Stimulated activated CD4-positive, alpha-beta T cell treated with anti-CD3 and anti-CD28 coated beads, Interleukin-15, amount 100 ng/mL, for 1 hour (primary cell): ENCODE measurements at places on chromosomes 11 and 22.

DNA sequence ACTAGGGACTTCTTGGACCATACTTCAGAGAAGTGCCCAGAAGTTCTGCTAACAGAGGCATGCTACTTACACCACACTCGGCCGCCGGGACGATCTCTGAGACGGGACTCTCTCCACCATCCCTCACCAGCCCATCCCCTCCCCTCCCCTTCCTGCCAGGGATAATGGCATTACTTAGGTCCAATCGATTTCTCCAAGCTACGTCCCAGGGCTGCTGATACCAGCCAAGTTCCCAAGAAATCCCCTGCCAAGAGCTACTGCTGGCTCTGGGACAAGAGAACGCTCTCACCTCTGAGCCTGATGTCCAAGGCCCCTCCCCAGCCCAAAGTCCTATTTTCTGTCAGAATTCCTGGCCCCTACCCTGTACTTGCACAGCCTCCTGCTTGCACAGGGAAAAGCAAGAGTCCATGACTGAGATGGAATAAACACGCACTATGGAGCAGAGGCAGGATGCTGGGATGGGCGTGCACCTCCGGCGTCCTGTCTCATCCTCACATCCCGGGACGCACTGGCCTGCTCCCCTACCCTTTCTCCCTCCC, 42.7 kb downstream of the GDPD5 start:
- no peak for DNase-seq

DNA sequence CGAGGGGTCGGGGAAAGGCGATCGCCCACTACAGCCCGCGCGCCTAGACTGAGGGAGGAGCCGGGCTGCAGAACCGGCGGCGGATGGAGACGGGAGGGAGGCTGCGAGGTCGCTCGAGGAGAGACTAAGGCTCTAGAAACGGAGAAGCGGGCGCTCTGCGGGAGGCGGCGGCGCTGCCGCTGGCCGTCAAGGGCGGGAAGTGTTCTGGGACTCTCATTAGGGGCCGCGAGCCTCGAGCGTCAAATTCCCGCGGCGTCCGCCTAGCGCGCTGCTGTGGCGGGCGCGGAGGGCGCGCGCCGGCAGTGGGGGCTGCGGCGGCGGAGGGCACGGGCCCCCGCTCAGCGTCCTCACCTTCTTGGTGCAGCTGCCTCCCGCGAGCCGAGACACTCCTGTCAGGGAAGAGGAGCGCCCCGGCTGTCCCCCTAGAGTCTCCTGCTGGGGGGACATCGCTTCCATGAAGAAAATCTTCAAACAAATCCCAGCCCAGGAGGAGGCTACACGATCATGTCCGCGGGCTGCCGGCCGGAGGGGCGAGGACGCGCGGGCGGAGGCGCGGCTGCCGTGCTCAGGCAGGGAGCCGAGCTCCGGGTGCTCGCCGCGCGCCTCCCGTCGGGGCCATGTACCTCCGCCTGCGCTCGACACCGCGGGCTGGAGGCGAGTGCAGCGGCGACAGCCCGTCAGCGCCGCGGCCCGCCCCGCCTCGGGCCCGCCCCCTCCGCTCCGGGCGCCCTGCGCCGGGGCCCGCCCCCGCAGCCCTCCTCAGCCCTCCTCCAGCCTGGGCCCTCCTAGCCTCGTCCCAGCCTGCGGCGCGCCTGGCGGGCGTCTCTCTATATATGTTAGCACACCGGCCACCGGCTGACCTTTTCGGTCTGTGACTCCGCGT, at the start of gene ARHGAP20:
Gene ARHGAP20, minus strand, starts transcription at position 662 of the 883 bp plus-strand sequence. Its CDS starts 206 bp downstream, at position 456.
- peak; percentile 17 for DNase-seq

DNA sequence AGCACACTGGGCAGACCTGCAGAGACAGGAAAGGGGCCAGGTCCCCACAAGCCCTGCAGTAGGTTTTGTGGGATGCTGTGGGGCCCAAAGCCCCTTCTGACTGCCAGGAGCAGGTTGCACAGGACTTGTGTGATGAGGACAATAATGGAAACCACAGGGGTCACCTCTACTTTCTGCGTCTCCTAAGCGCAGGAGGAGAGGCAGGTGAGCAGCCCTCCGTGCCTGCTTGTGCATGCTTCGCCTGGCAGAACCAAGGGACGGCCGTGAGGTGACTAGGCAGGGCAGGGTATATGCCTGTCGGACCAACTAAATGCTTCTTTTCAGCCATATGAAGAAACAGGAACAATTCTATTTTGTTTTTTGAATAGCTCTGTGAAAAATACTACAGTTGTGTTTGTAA, 77.9 kb upstream of the PITPNB start:
- no peak for DNase-seq

DNA sequence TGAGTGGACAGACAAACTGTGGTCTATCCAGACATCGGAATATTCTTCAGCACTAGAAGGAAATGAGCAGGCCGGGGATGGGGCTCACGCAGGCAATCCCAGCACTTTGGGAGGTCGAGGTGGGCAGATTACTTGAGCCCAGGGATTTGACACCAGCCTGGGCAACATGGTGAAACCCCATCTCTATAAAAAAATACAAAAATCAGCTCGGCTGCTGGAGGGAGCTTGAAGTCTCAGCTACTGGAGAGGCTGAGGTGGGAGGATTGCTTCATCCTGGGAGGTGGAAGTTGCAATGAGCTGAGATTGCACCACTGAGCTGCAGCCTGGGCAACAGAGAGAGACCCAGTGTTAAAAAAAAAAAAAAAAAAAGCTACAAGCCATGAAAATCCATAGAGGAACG, 8.0 kb upstream of the CTSD start:
- no peak for DNase-seq

DNA sequence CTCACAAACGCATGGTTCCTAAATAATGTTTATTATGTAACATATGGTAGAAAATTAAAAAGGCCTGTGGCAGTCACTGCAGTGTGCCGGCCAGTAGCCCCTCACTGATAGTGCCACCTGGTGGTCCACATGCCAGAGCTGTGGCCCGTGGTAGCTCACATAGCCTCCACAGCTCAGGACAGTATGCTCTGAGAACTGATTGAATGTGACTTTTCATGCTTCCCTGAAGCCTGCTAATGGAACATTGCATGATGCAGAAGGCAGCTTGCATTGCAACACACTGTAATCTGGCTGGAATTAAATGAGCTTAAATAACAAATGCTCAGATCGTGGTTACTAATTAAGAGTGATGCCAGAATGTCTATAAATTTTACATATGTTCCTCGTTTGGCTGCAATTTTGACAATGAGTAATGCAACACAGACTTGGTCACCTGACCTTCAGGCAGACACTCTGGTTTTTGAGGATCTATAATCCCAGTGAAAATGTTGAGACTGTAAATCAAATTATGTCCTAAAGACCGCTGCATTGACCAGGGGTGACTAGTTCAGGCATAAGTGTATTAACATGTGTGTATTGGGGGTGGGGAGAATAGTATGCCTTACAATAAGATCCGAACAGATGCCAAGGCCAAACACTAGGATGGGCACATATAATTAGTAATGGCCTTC, 566.4 kb downstream of the METTL15 start:
- no peak for DNase-seq

DNA sequence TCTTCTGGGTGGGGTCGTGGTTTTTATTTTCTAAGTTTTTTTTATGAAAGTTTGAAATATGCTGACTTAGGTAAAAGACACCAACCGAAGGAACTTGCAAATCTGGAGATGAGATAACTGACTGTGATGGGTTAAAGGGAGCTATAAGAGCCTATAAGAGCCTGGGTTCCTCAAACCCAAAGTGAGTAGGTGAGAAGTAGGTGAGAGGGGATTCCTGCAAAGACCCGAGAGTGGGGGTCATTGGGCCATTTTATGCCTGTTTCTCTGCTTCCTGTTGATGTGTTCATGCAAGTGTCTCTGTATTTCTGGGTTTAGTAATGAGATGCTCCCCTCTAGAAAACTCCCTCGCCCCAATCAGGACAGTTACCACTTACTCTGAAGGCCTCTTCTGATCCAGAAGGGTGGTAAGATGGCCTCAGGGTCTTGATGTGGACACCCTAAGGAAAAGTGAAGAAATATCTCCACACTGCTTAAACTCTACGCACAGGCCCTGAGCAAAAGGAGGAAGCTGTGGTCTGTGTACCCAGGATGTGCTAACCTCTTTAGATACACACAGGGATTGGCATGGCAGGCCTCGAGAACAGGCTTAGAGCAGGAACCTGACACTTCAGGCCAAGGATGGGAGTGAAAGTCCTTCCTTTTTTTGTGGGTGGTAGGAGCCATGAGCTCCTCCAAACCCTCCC, 1.8 kb downstream of the FLI1 start:
- DNase-seq = no peak

DNA sequence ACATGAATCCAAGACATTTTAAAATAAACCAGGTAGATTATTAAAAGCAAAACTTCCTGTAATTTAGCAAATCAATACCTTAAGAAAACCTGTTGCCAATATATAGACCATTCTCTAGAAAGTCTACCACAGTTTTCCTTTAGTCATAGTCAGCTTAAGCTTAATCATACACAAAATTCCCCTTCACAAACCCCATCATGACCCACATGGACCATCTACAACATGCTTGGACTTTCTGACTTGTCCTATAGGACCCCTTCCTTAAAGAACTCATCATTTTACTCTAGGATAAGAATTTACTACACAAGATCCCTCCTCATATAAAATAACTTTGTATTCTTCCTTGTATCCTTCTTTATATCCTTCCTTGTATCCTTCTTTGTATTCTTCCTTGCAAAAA, 16.2 kb upstream of the RNASEH2C start:
- DNase-seq = no peak
